Astrocyte (in vitro differentiated cells and primary cell): ENCODE measurements at places on chromosomes 7 and 10.

- DNase-seq, result no peak
Measured at GRCh38 chr7:150357270-150357669, 11.4 kb upstream of the REPIN1 start.

- DNase-seq, result no peak
Measured at GRCh38 chr7:48154792-48155413, 16.4 kb upstream of the ABCA13 start.

GRCh38 chr7:2014391-2015241, 218.1 kb downstream of the MAD1L1 start:
- no peak for DNase-seq

DNA sequence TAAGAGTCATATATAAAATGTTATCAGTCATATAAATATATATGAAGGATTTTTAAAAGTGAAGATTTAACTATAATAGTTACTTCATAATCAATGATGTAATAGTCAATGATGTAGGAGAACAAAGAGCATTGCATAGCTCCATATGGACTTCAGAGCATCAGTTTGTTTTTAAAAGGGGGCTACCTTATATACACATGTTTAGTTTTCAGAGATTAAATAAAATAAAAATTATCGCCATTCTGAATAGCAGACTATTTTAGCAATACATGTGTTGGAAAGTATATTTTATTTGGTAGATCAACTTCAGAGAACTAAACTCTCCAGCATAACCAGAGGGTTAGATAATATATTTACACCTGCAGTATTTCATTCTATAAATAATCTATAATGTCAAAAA, 29.1 kb upstream of the EPC1 start:
- no peak for DNase-seq

DNA sequence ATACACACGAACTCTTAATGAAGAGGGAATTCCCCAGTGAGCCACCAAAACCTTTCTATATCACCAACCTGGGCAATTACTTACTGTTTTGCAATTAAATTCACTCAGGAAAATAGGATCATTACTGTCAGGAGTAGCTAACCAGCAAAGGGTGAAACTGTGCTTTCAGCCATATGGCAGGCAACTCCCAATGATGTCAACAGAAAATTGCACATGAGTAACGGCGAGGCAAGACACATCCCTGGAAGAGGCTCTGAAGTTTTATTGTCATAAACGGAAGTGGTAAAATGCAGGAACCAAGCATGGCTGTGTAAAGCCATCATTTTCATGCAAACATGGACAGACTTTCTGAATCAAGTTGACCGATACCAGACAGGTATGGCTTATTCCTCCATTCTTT, 548.9 kb upstream of the AUTS2 start:
- no peak for DNase-seq

- DNase-seq, result peak; percentile 74
Measured at GRCh38 chr7:152760854-152761748, 1.5 kb downstream of the ACTR3B start.

- no peak for DNase-seq
Measured at GRCh38 chr10:26300001-26300400, 83.4 kb downstream of the GAD2 start.

DNA sequence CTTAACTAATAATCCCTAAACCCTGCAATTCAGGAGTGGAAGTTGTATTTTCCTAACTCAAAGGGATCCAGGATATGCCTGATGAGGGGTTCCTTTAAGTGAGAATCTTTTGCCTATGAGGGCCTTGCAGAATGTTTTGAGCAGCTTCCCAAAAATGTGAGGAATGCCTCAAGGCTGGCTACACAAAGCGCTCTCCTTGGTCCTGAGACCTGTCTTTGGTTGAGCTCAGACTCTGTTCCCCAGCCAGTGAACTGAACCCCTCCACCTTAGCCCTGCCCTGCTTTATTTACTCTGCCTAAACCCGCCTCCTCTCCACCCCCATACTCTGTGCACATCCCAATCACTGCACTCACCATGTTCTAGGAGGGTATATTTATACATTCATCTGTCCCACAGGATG, 108.6 kb downstream of the NRCAM start:
- DNase-seq, result peak; percentile 68
